Stimulated activated CD8-positive, alpha-beta memory T cell treated with anti-CD3 and anti-CD28 coated beads, Interleukin-15, amount 100 ng/mL, for 48 hours (primary cell): ENCODE measurements at places on chromosomes 3 and 15.

GRCh38 chr15:27889258-27889657 lies 209.9 kb downstream of the OCA2 start:
- DNase-seq = no peak

DNA sequence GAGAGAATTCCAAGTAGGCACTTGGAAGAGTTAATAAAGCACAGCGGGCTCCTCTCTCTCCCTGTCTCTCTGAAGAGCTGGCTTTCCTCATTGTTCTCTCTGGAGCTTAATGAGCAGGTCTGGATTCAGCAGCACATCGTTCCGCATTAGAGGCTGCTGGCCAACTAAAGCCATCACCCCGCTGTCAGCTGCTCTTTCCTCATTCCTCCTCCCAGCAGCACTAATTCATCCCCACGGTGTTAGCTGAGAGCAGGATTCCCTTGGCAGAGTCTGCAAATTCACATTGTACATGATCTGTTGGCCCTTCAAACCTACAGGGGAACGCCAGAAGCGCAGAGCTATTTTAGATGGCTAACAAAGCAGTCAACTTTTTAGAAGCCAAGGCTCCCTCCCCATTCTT lies 44.2 kb downstream of the SGO1 start:
- DNase-seq = no peak

DNA sequence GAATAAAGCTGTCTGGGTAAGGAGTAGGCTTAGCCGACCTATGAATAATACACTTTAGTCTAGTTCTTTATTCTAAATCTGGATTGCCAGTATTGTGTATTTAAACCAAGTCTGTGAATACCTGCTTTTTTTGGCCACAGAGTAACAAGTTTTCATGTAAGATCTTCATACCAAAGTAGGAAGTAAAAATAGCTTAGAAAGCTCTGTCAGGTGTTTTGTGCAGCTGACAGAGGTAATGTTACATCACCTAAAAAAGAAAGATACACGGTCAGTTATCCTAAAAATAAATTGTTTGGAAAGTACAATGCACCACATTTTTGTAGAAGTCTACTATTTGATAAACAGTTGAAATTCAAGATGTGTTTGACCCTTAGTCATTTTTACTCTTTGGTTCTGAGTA lies 16.5 kb downstream of the CALML4 start:
- DNase-seq = no peak

GRCh38 chr15:64703632-64703959 lies 71.8 kb downstream of the RBPMS2 start:
- no peak for DNase-seq

DNA sequence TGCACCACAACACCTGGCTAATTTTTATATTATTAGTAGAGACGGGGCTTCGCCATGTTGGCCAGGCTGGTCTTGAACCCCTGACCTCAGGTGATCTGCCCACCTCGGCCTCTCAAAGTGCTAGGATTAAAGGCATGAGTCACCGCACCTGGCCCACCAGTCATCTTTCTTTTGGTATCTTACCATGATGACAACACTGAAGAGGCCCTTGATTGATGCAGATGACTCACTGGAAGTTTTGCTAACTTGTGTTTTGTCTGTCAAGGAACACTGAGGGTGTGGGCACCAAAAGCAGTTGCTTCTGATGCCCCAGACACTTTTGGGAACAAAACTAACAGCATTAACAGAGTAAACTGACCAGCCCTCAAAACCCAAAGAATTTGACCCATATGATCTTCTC lies 88.3 kb downstream of the MYO5A start:
- no peak for DNase-seq

DNA sequence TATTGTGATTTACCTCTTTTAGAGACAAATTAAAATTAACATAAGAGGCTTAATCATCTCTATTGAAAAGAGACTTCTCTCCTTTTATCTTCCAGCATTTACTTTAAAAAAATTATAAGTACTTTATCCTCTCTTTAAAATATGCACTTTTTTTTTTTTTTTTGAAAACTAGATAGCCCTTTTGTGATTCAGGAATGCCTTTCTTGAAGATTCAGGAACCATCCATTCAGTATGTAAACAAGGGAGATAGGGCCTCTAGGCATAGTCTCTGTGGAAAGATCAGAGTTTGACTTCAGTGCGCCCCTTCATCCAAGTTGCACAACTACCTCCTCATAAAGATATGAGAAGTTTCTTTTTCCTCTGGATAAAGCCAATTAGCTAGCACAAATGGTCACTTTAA lies 1163.7 kb downstream of the SI start:
- no peak for DNase-seq

GRCh38 chr3:79361748-79362378 lies 405.9 kb downstream of the ROBO1 start:
- DNase-seq = no peak

GRCh38 chr15:85622221-85622831 lies 172.4 kb downstream of the KLHL25 start:
- no peak for DNase-seq

DNA sequence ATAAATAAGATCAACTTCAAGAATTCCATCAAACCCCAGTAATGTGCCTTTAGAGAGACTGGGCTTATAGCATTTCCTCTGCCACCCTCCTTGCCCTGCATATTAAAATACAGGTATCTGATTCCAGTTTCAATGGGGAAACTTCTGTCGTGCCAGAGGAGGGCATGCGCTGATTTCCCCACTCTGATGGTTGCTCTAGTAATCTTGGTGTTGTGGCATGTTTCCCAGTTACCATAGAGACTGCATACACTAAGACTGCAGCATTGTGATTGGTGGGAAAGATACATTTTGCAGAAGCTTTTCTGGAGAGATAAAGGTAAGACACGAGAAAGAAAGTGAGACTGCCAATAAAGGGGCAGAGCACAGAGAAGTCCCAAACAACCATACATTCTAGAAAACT lies 225.6 kb downstream of the TIGIT start:
- no peak for DNase-seq

DNA sequence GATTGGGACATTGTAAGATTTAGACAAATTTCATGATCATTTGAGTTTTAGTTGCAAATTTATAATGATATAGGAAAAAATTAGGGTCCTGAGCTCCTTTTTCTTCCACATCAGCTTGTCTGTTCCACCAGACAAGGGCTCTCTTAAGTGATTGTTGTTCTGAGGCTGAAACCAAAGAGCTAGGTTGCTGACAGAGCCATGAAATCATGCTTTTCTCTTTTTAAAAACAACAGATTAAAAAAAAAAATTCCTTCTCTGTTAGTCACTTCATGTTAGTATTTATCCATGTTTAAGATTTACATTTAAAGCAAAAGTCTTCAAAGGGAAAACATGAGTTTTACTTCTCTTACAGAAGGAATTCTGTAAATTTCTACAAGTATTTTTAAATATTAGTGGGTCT lies 56.8 kb downstream of the ATP2C1 start:
- no peak for DNase-seq

DNA sequence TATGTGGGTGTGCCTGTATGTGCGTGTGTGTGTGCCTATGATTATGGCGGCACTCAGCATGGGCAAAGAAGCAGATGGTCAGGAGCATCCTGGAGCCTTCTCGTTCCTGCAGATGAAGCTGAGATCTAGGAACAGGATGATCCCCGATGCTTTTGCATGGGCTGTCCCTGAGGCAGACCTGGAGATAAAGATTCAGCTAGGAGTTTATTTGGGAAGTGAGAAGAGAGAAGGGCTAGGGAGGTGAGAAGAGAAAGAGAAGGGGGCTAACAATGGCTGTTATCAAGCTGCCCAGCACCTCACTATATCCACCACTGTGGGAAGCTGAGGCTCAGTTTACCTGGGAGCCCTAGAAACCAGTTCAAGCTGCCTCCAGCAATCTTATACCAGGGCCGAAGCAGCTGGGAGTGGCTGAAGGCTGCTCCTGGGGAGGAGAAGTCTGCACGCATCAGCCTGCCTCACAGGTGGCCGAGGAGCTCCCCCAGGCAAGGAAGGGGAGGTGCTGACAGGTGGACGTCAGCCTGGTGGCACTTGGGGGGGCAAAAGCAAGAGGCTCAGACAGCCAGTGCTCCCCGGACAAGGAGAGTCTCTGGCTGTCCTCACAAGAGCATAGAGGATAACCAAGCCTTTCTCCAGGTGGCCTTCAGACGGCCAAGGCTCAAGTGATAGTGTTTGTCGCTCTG lies 94.0 kb upstream of the IQSEC1 start:
- DNase-seq = no peak

DNA sequence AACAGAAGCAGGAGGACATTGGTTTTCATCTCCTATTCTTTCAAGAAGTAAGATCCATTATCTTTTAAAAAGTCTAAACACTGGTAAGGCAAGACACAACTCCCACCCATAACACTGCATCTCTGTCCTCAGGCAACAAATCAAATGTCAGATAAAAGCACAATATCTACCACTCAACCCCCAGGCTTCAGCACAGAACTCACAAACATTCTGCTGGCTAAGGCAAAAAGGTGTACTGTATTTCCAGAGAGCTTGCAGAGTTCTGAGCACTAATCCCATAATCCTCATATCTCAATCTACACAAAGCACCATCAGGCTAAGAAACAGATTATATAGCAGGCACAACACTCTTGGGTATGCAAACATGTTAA lies 20.9 kb downstream of the RAF1 start:
- no peak for DNase-seq

- no peak for DNase-seq
Observed at GRCh38 chr3:163919154-163919553, 1159.1 kb downstream of the SI start.
